Activated CD4-positive, alpha-beta T cell treated with anti-CD3 and anti-CD28 coated beads for 48 hours (primary cell): ENCODE measurements at places on chromosomes 12 and 14.

- no peak for DNase-seq
Observed at GRCh38 chr14:99462210-99462609, 18.4 kb downstream of the SETD3 start.

DNA sequence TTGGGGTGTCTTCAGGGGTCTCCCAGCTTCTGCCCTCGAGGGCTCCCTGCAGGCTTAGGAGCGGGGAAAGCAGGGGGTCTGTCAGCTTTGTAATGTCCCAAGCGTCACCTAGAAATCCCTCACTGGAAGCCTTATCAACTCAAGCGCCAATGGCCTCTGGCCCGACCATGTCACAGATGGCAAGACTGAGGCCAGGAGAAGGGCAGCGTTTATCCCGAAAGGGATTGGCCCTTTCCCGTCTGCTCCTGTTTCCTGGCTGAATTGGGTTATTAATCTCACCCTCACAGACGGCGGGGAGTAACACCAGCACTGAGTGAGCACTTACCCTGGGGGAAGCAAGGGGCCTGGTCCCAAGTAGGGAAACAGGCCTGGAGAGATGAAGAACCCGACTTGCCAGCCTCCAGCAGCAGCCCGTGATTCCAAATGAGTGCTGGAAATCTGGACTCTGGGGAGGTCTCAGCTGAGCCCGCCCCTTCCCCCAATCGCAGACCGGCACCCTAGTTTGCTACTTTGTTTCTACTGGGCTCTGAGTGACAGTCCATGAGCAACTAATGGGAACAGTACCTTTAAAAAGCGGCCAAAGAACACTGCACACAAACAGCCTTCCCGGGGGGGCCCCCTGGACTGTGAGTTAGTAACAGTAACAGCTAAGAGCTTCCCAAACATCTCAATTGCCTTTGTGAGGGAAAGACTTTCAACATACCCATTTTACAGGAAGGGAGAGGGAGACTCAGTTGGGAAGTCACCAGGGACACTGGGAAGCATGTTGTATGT, 2.1 kb upstream of the NCOR2 start:
- DNase-seq: no peak

- DNase-seq: no peak
Observed at GRCh38 chr14:68730348-68730747, 62.5 kb downstream of the ZFP36L1 start.

GRCh38 chr14:37202265-37202664, 4.5 kb downstream of the MIPOL1 start:
- no peak for DNase-seq

DNA sequence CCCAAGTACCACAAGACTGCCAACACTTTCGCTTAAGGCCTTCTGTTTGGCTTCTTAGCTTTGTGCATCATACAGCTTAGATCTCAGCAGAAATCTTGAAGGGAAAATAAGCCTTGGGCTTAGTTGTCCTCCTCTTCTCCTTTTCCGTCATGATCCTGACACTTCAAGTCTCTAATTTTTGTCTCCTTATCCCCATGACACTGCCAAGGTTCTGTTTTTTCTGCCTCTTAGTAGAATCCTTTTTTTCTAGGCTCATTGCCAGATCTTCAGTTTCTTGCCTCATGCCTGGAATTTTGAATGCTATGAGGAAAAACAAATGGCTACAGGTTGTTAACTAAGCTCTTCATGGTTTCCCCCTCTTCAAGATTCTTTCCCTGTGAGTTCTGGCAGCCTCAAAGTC, 450.4 kb downstream of the LRFN5 start:
- no peak for DNase-seq
